Fibroblast of upper back skin (primary cell): ENCODE measurements at places on chromosomes 1 and 21.

GRCh38 chr1:116365353-116365780, 7.7 kb upstream of the ATP1A1 start:
- DNase-seq: no peak

GRCh38 chr1:107459204-107459904, 318.5 kb downstream of the NTNG1 start:
- DNase-seq: no peak

GRCh38 chr1:153578936-153579335, 13.3 kb upstream of the S100A2 start:
- peak; percentile 32 for DNase-seq

- peak; percentile 89 for DNase-seq
Observed at GRCh38 chr1:32447469-32448185, 17.2 kb upstream of the ZBTB8B start.

GRCh38 chr1:54781023-54781723, 16.9 kb upstream of the PARS2 start:
- DNase-seq: no peak
